Stimulated activated CD8-positive, alpha-beta memory T cell treated with anti-CD3 and anti-CD28 coated beads, Interleukin-12 subunit alpha, Interleukin-12 subunit beta, amount 100 ng/mL, for 1 hour (primary cell): ENCODE measurements at places on chromosomes 2 and 18.
A peak's percentile ranks its signal among the peaks of the same experiment; 100 is the strongest.

DNA sequence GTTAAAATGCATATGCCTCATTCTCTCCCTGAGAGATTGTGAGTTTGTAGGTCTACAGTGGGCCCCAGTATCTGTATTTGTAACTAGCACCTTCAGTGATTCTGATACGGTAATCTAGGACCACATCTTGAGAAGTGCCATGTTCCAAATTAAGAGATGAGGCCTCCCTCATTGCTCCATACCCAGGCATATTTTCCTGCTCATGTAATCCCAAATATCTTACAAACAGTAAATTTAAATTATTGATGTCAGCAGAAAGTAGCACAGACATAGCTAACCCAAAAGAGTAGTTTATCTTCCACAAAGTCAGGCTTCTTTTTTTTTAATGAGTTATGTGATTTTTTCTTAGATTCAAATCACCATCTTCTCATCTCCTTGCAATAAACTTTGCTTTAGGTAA lies 263.8 kb downstream of the SETBP1 start:
- DNase-seq: no peak

DNA sequence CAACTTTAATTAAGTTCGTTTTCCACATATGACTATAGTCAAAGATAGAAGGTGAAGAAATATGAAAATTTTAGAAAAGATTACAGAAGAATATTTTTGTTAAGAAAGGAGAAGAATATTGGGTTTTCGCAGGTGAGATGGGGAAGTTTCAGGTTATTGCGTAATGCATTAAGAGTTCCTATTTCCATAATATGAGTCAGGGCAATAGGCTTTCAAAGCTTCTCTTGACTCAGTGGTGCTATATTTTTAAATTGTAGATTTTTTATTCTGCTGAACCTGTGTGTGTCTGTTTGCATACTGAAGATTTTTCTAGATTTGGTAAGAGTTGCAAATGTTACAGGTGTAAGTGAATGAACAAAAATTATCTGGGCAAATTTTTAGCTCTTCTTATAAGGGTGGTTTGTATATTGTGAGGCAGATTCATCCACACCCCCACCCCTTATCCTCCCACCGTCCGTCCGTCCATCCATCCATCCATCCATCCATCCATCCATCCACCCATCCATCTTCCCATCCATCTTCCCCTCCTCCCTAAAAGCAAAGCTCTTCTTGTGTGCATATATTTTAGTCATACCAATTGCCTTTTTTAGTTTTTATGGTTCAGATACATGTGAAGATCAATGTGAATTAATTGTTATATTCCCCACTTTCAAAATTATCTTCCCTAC lies 69.6 kb downstream of the MYO1B start:
- no peak for DNase-seq

GRCh38 chr2:69917852-69918251 lies 2.9 kb downstream of the MXD1 start:
- no peak for DNase-seq

DNA sequence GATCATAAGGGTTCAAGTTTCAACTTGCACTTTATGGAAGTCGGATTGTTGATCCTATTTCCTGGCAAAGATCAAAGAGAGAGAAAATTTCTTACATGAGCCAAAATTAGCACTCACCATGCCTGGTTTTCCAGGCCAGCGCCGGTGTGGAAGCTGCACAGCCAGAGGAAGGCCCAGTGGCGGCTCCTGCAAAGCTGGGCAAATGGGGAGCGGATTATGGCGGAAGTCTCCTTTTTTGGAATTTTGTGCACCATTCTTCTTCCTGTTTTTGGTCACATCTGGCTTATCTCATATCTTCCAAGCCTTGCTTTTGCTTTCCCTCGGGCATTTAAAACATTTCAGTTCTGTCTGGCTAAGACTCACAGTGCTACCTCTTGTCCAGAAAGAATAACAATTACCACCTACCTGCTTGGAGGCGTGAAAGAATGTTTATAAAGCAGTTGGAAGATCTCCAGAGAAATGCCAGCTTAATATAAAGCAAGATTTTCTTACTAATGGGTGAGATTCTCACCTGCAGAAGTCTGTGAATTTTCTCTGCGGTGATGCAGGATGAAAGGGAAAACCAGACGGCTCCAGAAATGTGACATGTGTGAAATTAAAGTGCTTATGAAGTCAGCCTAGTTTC lies 94.3 kb downstream of the ASAP2 start:
- DNase-seq: no peak

DNA sequence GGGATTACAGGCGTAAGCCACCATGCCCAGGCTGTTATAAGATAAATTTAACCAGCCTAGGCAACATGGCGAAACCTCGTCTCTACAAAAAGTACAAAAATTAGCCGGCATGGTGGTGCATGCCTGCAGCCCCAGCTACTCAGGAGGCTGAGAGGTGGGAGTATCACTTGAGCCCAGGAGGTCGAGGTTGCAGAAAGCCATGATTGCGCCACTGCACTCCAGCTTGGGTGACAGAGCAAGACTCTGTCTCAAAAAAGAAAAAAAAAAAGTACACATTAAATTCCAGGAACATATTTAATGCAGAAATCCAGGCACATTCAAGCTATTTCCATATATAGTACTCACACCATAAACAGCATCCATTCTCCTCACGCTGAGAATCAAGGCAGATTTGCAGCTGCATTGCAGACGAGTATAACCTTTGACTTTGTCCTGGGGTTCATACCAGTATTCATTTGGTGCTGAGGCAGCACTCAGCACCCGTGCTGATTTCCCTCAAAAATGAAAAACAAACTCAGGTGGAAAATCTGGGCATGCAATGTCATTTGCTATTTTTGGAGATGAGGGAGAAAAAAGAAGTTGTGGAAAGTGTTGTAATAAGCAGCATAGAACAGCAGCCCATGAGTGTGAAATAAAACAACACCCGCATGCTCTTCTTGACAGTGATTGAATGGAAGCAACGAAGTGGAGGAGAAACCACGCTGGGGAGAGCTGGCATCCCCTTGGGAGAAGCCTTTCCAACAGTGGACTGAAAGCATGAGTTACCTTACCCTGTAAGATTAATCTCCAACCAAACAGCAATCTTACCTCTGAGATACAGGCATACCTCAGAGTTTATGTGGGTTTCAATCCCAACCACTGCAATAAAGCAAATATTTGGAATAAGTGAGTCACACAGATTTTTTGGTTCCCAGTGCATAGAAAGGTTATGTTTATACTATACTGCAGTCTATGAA lies 46.8 kb upstream of the ANXA4 start:
- DNase-seq: no peak

DNA sequence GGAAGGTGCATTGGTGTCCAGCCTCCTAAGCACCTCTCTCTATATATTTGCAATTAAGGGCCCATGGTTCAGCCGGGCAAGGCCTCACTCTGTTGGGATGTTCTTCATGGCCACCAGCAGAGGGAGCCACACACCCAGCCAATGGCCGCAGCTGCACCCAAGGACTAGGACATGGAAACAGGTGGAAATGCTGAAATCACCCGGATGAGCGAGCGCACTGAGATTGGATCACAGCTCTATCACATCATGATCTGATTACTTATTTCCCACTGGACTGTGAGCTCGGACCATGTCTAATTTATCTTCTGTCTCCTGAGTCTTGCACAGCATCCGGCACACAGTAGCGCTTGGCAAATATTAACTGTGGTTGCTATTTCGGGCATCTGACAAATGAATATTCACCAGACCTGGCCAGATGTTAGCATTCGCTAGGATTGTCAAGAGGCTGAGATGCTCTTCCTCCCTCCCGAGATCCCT lies 31.2 kb downstream of the KIF3C start:
- DNase-seq: peak; percentile 35

- DNase-seq: no peak
These were observed 18.9 kb downstream of the KCNG3 start for GRCh38 chr2:42474765-42475454.

- DNase-seq: no peak
These were observed 87.7 kb downstream of the SPRED2 start for GRCh38 chr2:65344689-65345088.

- DNase-seq: peak; percentile 46
These were observed 20.9 kb upstream of the DNMT3A start for GRCh38 chr2:25362434-25363145.

DNA sequence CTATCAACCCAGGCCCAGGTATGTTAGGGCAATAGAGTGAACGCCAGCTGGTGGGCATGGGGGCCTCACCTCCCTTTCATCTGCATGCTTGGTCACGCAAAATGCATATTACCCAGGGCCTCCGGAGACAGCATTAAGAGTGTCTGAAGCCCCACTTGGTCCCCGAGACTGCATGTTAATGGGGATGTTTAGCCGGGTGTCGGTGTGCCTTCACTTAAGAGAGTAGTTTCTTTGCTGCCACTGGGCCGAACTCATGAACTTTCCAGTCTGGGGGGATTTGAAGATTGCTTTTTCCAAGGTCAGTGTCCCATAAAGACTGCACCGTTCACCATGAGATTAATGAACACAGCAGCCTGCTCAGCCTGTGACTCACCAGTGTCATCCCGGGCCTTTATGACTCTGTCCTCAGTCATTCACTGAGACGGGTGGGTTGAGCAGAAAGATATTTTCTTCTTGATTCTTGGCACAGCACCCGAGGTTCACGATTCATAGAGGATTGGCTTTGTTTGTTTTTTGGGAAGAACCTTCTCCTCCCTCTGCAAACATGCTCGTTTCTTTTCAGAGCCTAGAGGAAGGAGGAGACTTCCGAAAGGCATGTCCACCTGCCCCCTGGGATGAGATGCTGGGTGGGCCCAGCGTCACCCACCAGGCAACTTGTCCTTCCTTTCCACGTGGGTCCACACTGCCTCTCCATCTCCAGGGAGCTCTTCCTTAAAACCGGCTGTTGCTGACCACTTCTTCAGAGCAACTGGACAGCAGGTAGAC lies 199.1 kb downstream of the GLI2 start:
- no peak for DNase-seq

DNA sequence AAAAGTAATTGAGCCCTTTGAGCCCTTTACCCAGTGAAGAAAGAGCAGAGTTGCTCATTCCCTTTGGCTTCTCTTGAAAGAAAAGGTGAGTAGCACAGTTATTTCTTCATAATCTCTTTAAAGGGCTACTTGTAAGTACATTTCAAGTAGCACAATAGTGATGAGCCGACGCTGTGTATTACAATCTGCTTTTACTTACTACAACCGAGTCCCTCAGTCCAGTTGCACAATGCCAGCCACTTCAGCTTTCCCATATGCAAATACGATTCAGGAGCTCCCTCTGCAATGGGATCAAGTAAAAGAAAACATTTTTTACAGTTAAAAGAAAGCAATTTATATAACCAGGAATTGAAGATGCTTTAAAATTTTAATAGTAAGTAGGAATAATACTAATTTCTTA lies 868.5 kb downstream of the RNF144A start:
- no peak for DNase-seq

DNA sequence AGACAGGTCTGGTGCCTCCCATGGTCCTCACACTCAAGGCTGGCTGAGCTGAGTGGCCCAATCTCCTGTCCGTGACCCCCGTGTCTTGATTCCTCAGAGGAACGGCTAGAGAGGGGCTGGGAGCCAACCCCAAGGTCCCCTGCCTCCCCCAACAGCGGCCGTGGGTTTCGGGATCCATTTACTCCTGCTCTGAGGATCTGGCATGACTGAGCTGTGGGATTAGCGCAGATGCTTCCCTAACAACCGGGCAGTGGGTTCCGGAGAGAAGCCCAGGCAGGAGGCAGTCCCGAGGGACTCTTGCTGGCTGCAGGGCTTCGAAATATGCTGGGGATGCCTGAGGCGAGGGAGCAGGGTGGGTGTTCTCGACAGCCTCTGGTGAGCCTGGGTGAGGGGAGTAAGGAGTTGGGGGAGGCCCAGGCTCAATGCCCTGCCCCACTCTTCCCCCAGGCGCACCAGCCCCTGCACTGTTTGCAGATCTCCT lies 18.9 kb downstream of the GPR35 start:
- no peak for DNase-seq

DNA sequence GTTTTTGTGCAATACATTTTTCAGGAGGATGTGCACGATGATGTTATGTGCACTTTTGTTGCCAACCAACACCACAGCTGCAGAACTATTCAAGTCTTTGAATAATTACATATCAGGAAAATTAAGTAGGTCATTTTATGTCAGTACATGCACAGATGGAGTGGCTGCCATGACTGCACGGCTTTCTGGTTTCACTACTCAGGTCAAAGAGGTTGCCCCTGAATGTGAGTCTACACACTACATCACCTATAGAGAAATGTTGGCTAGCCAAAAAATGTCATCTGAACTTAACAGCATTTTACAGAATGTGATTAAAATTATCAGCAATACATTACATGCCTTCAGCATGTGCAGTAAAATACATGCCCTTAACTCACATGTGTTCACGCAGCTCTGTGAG lies 1637.3 kb upstream of the NXPH2 start:
- no peak for DNase-seq

GRCh38 chr2:62180975-62181374 lies 14.9 kb upstream of the B3GNT2 start:
- no peak for DNase-seq

DNA sequence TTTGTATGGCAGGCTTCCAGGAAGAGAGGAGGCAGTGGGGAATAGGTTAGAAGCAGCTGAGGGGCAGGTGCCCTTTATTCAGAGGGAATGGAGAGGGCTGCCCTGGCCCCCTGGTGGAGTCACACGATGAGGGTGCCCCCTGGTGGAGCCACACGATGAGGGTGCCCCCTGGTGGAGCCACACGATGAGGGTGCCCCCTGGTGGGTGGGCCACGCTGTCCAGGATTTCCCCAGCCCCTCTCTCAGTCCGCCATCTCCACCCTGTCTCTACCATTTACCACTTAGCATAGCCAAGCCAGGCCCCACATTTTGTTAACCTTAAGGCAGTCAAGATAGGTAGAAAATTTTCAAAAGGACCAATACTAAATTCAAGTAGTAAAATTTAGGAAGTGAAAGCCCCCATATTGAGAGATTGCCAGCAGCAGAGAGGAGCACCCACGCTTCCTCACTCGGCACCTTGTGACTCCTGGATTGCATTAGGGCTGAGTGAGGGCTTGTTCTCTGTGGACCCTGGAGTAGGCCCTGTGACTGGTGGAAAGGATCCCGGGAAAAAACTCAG lies 10.4 kb upstream of the FAM228A start:
- DNase-seq: no peak

- no peak for DNase-seq
These were observed 40.1 kb downstream of the SERPINE2 start for GRCh38 chr2:223998948-223999347.

DNA sequence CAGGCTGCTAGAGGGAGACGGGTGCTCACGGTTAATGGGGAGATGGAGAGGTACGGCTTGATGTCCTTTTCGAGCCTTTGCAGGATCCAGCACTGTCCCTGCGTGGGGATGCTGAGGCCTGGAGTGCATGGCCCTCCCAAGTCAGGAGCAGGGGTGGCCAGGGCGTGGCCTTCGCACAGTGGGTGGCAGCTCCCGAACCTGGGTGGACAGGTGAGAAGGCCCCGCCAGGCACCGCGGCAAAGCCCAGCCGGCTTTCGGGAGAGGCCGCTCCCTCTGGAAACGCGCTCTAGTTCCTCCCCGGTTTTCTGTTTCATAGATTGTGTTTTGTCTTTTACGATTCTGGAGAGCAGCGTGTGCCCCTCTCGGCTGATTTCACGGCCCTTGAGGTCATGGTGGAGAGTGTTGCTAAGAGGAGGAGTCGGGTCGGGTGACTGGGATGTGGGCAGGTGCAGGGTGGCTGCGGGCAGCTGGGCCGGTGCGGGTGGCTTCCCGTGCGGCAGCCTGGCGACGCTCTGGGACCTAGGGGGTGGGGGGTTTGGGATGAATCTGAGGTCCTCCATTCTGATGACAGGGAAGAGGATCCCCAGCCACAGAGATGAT lies 39.4 kb downstream of the CTDP1 start:
- no peak for DNase-seq

- no peak for DNase-seq
These were observed 312.4 kb upstream of the TCF4 start for GRCh38 chr18:55900380-55900779.

GRCh38 chr2:189799531-189799930 lies 15.3 kb downstream of the PMS1 start:
- no peak for DNase-seq

GRCh38 chr2:173649527-173650219 lies 295.0 kb downstream of the CDCA7 start:
- DNase-seq: no peak
